ENCODE measurements at places on chromosomes 3 and 15. TPM values are rescaled to one million over a fixed set of nuclear protein-coding genes. Genes with fewer than 3 reads are reported as not detected.

The EFCC1 gene
- total RNA-seq: 2.3 TPM

The CCR8 gene
- not detected for total RNA-seq

The GNAT1 gene
- not detected for total RNA-seq

The PLSCR2 gene
- not detected for total RNA-seq

The GHSR gene
- total RNA-seq: not detected

The ANKDD1A gene
- total RNA-seq: 1.1 TPM

The KBTBD8 gene
- total RNA-seq: 4.1 TPM

The PFKFB4 gene
- 2.4 TPM for total RNA-seq

The CRTAP gene
- total RNA-seq: 93.4 TPM

DNA sequence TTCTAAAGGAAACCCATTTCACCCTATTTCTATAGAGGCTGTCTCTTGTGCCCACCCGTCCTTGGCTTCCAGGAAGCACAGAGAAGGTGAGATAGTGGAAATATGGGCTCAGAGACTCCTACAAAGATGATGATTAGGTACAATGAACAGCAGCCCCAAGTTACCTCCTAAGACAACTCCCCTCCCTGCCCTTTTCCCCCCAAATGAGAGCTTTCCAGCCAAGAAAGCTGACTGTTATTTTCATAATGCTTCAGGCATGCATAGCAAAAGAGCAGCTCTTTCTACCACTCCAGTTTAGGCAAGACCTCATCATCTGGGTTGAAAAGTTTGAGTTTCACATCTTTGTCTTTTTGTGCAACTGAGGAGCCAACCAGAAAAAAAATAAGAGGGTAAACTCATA is 248.8 kb upstream of the ADAMTS9 start:
- no peak for DNase-seq

DNA sequence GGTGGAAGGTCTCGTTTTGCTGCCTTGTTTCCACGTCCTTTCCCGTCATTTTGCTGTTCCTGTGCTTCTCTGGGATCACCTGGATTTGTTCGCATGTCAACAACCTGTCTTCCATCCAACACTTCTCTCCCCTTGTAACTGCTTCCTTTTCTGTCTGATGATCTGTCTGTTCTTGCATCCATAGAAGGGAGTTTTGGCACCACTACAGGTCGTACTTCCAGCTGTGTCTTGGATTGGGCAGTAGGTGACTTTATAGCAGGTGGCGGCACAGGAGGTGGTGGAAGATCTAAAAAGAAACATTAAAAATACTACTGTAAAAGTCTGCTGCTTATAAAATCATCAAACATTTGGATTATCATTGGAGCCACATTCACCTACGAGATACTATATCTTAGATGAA is 1161.0 kb downstream of the ROBO1 start:
- no peak for DNase-seq

DNA sequence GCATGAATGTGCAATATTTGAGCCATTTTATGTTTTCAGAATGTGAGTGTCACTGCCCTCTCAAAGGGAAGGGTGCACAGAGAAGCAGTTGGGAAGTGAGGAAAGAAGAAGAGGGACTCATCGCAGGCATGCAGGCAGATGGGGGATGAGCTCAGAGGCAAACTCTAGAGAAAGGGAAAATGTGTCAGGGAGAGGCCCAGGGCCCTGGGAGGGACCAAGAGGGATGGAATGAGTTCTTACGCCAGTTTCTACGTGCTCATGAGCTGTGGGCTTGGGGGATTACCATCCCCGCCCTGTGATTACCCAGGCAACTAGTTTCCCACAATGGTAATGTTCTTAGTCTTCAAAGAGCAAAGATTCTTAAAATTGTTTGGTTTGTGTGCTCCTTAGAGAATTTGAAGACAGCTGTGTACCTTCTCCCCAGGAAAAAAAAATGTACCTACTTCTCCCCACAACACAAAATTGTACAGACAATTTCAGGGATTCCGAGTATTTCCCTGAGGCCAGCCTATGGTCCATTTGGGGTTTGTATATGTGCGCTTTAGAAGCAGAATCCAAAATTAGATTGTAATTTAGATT is 17.8 kb downstream of the GCSAM start:
- DNase-seq: no peak

- no peak for DNase-seq
Measured at GRCh38 chr3:59752925-59753324, 703.1 kb upstream of the CFAP20DC start.

DNA sequence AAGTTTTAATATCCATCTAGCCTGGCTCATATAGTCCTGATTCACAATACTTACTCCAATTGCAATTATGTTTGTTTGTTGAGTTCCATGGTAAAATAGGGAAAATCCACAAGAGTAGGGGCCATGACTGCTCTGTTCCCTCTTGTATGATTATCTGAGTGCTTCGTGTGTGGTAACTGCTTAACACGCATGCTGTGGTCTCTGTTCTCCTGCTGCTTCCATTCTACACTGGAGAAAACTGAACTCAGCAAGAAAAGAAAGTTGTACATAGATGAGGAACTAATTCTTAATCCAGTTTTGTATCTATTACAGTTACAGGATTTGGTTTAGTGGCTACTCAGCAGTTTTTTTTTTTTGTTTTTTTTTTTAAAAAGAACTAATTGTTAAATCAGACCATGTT is 223.0 kb upstream of the SATB1 start:
- DNase-seq: no peak

DNA sequence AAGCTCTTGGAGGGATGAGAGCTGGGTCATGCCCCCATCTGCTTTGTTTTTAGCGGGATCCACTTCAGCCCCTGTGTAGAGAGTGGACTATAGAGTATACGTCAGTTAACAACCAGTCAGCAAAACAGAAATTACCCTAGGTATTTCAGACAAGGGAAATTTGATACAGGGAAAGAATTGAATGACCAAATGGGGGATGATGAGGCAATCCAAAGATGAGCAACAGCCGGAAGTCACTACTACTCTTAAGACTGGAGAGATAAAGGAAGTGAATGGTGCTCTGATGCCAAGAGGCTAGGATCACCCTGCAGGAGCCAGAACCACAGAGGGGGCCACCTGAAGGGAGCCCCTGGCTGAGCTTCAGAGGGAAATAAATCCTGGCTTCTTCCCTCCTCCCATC is 1.7 kb upstream of the GPR62 start:
- DNase-seq: no peak

DNA sequence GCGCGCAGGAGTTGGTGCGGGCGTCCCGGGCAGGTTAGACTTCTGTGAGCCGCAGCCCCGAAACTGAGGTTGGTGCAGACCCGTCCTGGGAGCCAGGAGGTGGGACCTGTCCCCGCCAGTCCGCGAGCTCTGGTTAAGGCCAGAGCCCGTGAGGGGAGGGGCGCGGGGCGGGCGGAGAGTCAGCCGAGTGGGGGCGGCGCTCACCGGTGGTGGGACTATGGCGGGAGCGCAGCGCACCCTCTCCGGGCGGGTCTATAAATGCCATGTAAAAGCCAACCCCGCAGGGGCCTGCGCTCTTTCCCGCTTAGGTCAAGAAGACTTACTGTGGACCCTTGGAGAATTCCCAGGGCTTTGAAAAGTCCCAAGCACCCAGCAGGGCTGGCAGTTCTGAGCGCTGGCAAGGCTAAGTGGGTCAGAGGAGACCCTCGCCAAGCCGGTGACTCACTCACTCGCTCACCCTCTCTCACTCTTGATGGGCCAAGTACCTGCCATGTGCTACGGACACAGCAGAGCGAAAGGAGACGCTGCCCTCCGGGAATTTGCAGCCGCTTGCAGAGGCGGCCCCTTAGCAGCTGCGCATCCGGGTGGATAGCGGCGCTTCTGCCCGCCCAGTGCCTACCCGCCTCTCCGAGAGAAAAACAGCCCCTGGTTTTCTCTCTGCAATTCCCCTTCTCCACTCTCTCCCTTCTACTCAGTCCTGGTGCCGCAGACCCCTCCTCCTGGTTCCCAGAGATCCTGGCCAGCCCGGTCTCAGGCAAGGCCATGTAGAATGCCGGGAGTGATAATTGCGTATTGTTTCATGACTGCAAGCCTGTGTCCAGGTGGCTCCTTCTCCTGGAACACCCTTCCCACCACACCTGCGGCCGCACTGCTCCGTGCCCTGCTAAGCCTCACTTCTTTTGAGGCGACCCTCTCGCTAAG is at the start of gene ALDH1L1:
Gene ALDH1L1 (minus strand): TSS at position 110 of the 921 bp plus-strand sequence. CDS start 19,607 bp downstream, outside the sequence.
- peak; percentile 91 for DNase-seq

DNA sequence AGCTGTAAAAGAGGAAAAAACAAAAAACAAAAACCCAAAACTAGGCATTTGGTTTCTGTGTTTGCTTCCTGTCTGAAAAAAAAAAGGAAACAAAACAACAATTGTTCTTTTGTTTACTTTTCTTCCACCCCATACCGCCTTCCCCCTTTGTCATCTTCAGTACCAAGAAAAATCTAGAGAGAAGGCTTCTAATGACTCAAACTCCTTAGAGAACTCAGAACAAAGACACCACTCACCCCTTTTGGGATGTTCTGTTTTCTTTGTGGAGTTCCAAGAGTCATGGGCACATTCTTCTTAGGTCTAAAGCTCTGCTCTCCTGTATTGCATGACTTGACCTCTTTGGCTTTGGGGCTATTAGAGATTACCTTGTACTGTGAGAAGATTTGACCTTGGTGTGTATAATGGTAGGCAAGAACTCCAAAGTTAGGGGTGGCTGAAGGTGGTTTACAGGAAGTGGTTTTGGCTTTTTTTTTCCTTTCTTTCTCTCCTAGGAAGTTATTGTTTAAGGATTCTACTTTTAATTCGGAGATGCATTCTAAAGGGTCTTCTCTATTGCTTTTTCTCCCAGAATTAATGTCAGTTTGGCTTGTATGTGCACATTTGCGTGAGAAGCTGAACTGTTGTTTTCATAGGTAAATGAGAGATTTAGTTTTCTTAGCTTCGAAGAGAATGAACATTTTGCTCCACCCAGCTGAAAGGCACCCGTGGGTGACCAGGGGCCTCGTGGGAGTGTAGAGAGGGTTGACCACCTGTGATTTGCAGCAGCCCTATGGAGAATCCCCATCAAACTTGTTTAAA is 39.5 kb upstream of the ZBTB20 start:
- DNase-seq: no peak

- DNase-seq: no peak
Measured at GRCh38 chr15:36914960-36915808, 185.2 kb downstream of the MEIS2 start.

- DNase-seq: no peak
Measured at GRCh38 chr3:16723978-16724377, 118.8 kb upstream of the DAZL start.

DNA sequence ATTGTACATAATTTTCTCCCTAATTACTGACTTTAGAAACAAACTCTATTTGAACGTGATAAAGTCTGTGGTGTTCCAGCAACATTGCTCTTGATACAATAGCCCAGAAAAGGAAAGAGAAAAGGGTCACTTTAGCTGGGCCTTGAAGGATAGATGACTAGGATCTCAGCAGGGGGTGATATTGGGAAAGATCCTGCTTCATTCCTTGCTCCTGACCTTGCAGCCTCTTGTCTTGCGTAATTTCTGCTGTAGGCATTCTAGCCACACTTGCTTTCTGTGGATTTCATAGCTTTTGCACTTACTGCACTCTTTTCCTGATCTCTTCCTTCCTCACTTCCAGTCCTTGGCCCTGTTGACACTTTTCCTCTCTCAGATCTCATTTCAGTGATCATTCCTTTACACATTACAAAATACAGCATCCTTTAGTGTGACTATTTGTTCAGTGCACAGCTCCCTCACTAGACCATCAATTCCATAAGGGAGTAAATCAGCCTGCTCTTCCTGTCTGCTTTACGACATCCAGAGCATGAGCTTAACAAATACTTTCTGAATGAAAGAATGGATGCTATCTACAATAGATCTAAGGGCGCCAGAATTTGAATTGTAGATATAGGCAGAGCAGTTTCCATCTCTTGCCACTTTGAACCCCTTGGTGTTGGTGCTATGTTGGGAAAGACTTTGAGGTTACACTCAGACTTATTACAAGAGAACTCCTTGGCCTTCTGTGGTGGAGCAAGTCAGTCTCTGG is 559.6 kb upstream of the MDFIC2 start:
- no peak for DNase-seq

- DNase-seq: no peak
Measured at GRCh38 chr3:193730511-193730910, 137.5 kb downstream of the OPA1 start.

DNA sequence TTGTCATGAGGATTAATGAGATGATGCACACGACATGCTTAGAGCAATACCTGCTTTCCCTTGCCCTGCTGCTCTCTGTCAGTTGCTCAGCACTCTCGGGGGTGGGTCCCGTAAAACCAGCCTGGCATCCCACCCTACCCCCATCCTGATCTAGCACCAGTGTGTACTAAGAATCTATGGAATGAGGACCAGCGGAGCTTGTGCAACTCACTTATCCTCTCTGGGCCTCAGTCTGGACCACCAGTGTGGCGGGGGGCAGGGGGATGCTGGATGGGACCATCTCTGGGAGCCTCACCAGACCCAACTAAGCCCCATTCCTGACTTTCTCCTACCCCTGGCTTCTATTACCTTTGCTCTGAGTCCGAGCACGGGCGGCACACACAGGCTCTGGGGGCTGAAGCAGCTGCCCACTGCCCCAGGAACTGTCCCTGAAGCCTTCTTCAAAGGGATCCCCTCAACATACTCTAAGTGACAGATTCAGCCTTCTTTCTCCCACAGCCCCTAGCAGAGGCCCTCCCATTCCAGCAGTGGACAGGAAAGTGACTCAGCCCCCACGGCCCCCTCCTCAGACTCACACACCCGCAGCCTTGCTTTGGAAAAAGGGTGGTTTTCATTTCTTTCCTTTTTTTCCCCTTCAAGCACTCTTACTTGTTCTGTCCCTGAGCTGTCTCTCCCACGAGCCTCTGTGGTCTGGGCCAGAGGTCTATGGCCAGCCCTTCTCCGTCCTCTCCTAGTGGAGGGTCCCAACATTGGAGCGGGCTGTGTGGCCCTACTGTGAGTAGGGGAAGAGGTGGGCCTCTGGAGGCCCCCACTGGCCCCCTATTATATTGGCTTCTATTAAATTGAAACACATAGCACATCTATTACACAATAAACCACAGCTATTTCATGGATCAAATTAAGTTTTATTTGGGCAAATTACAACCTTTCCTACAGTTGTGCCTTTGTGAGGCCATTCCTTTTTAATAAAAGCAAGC is 100.3 kb downstream of the SMAD6 start:
- DNase-seq: no peak

- DNase-seq: no peak
Measured at GRCh38 chr3:33313331-33313730, 36.1 kb downstream of the FBXL2 start.

- DNase-seq: no peak
Measured at GRCh38 chr15:59294574-59295260, 78.0 kb downstream of the MYO1E start.

- DNase-seq: no peak
Measured at GRCh38 chr3:28262001-28262400, 20.6 kb downstream of the CMC1 start.

DNA sequence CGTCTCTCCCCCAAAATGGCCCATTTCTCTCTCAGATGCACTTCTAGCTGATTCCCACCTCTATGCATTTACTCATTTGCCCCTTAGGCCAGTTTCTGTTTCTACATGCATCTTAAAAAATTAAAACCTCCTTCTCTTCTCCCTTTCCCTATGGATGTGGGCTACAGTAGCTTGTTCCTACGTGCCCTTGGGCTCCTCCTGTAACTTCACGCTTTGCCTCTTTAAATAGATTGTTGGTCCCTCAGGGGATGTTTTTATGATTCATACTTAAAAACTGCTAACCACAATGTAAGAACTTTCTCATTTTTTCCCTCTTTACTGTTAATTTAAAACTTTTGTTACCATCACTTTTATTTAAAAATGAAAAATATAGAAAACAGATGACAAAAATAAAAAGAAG is 185.6 kb upstream of the MRPL3 start:
- no peak for DNase-seq

Measured in Right ventricle myocardium inferior (tissue), 1 donor.